Muscle of back (tissue), 13 donors: ENCODE measurements at places on chromosomes 13 and 19.

DNA sequence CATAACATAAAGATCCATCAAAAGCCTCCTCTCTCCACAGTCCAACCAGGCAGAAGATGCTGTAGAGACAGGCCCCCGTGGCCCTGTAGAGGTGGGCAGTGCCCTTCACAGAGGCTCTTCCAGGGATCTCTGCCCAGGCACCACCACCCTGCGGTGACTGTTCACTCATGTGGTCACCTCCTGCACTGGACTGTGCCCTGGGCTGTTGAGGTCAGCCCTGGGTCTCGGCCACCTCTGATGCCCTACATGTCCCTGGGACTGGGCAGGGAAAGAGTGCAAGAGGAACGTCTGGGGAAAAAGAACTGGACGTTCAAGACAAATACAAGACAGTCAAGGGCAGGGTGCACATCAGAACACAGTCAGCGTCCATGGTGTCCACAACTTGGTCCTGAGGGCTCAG, 22.3 kb downstream of the PEPD start:
- no peak for DNase-seq

DNA sequence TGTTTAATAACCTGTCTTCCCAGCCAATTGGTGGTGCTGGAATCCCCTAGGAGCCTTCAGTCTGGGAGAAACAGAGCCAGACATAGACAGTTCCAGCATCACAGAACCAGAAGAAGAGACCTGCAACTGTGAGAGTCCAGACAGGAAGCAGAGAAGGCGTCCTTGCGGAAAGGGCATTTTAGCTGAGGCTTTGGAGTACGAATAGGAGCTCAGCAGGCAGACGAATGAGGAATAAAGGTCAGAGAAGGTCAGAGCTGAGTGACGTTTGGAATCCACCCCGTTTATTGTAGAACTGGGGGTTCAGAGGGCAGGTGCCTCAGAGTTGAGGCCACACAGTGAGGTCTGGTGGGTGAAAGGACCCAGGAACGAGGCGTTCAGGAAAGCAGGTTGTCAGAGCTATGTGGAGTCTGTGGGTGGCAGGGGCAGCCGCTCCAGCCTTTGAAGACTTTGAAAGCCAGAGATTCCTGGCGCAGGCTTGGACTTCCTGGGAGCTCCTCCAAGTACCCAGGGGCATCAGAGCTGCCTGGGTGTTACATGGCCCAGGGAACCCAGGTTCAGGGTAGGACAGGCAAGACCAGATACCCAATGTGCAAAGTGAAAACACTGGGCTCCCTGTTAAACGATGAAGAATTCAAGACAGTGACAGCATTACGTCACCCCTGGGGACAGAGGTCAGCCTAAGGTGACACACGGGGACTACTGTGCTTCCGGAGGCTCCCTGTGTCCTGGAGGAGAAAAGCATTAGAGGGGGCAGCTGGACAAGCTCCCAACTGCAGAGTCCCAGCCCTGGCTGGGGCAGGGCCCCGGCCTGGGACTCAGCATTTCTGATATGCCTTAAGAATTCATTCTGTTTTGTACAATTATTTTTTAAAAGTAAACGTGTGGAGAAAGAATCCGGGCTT, 5.5 kb downstream of the ARRDC2 start:
- no peak for DNase-seq

DNA sequence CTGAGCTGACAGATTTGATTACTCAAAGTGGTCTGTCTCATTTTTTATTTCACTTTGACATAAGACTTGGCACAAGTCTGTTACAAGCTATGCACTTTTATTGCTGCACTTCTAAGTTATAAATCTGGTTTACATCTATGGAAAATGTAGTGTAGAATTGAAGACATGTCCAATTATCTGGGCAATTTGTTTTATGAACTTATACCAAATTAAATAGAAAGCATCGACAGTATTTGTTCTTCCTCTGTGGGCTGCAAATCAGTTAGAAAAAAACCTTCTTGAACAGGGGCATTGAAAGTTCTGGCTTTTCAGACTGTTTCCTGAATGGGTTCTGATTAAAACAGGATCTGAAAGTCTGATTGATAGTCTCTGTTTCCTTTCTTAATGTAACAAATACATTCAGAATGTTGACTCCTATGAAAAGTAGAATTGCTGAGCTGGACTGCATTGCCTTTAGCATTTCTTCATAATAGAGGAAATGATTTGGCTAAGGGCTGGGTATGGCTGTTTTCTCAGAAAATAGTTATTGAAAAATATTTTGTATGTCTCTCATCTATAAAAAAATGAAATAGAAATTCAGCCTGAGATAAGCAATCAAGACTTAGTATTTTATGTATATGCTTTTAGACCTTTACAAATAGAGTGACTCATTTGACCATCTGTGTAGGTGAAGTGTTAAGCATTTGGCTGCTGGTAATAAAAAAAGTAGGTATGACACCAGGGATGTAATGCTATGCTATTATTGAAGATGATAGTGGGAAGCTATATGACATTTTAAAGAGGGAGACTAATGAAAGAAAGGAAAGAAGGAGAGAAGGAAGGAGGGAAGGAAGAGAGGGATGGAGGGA, 210.9 kb upstream of the SPRY2 start:
- DNase-seq, result no peak

DNA sequence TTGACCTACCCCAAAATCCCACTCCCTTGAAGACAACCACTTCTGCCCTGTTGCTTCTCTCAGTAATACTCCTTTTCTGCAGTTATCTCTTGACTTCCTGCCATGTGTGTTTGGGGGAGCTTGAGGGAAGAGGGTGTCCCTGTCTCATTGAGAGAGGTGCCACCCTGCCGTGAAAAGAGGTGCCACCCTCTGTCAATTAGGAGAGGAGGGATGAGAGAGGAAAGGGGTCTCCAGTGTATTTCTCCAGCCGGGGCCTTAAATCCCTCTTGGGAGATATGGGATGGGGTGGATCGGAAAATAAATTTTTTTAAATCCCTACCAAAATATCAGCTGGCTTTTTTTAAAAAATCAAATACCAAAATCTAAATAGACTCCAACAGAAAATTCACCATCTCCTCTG, 16.5 kb downstream of the PLD3 start:
- no peak for DNase-seq

DNA sequence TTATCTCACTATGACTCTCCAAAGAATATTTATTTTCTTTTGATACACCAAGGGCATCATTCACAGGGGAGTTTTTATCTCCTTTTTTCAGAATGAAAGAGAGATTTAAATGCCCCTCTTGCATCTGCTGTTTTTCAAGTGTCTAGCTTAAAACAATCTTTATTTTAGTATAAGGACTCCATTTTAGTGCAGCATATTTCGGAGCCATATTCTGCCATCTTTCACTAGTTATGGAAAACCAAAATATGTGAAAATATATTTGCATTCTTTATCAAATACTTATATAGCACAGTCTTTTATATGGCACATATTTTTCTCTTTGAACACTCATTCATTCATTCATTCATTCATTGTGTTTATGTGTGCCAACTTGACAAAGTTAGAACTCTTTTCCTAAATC, 1130.2 kb downstream of the SLITRK5 start:
- DNase-seq, result no peak

GRCh38 chr19:46783670-46784069, 4.7 kb downstream of the SLC1A5 start:
- DNase-seq, result no peak

DNA sequence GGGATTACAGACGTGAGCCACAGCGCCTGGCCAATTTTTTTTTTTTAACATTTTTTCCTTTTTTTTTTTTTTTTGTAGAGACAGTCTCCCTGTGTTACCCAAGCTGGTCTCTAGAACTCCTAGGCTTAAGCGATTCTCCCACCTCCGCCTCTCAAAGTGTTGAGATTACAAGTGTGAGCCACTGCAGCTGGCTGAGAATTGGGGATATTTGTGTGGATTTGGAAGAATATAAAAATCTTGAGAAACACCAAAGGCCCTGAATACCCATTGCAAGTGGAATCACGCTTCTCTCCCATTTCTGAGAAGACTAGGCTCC, 79.9 kb upstream of the ABCC4 start:
- DNase-seq, result no peak

DNA sequence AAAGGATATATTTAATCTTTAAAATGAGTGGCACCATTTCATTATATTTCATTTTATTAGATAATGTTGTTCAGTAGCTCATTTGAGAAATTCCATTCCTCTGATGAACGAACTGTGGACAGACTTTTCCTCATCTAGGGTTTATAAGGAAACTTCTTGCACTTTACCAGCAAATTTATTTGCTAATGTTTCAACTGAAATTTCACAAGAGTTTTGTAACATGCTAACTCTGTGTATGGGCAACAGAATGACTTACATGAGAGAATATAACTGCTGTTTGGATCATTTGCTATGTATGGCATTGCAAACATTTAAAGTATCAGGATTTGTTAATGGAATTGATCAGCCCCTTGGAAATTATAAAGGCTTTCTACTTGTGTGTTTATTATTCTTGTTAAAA, 3.7 kb upstream of the IRS2 start:
- no peak for DNase-seq

GRCh38 chr19:8811315-8812172, 20.6 kb downstream of the ZNF558 start:
- no peak for DNase-seq

DNA sequence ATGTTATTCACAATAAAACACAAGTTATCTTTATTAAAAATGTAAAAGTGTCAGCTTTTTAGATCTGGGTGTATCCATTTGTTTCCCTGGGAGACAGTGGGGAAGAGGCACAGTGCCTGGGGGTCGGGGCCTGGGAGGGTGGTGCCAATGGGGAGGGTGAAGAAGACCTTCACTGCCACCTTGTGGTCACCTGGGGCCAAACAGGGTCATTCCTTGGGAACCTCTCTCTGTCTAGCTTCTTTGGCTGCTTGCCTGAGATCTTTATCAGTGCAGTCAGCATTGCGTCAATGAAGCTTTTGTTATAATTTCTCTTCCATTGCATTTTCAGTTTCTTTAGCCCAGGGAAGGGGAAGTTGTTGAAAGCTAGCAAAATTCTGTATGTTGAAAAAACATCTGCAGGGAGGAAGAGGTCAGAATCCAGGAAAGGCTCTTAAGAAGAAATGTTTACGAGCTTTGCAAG, 39.1 kb downstream of the PCDH8 start:
- peak; percentile 24 for DNase-seq

- DNase-seq, result no peak
Observed at GRCh38 chr13:75986818-75987217, 350.7 kb downstream of the LMO7 start.

DNA sequence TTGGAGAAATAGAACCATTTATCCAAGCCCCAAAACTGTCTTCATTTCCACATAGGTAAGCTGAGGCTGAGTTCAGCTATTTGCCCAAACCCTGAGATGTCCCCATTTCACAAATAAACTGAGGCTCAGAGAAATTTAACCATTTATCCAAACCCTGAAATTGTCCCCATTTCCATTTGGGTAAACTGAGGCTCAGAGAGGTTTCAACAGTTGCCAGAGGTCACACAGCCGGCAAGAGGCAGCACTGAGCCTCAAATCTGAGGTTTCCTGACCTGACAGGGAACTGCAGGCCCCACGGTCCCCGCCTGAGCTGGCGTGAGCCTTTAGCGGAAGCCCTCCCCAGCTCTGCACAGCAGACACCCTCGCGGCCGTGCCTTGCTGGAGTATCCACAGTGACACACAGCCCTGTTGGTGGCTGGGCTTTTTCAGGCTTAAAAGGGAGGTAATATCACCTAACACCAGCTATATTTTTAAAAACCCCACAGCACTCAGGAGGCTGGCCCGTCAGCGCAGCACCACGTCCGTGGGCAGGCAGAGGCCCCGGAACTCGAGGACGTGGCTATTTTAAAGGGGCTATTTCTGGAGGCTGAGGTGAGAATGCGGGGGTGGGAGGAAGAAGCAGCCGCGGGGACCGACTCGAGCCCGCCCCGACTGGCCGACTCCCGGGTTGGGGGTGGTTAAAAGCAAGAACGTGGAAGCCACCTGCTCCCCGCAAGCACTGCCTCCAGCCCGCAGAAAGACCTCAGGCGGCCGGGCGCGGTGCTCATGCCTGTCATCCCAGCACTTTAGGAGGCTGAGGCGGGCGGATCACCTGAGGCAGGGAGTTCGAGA, 18.5 kb downstream of the PTPRS start:
- DNase-seq, result peak; percentile 45

- peak; percentile 67 for DNase-seq
Observed at GRCh38 chr13:98173431-98174152, 3.5 kb downstream of the RNF113B start.

GRCh38 chr19:49588365-49589122, 2.4 kb upstream of the PRR12 start:
- DNase-seq, result no peak

DNA sequence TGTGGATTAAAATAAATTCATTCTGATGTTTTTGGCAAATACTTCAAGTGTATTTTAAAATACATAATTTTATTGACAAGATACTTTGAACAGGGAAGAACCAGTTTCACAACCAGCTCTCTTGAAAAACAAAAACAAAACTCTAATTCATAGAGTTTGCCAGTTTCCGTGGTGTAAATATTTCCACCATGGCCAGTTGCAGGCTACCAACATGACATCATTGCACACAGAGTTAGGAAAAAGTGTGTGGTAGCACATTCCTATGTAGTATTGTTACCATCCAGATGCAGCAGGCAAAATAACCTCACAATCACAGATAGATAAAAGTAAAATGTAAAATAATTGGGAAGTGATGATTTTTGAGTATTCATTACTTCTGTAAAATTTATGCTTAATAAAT, 7.7 kb upstream of the RNF113B start:
- no peak for DNase-seq

DNA sequence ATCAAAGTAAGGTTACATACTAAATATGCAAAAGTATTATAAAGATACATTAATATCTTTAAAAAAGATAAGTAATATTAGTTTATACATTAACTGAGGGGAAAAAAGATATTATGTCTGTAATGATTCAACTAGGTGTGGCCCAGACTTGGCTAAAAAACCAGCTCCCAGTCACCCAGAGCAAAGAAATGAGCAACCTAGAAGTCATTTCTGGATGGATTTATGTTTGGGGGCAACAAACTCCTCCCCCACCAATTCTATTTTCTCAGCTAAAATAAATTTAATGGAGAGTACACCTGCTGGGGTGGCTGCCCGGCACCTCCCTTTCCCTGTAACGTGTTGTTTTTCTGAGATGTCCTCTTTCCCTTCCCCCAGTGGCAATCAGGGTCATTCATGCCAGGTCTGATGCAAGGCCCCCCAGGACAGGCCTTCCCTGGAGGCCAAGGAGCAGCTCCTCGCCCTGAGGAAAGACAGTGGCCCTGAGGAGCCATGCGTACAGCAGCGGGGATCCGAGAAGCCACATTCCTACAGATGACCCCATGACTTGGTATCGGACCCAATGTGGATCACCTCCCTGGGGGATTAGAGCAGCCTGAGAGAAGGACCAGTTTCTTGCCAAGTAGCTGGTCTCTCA, 78.6 kb upstream of the DOCK9 start:
- DNase-seq, result no peak
